ENCODE measurements at places on chromosomes 16 and 17. TPM values are rescaled to one million over a fixed set of nuclear protein-coding genes. Genes with fewer than 3 reads are reported as not detected.

Gene TP53TG3
- total RNA-seq = not detected

Gene ANKRD13B
- total RNA-seq = 1.3 TPM

Gene OR1A1
- not detected for total RNA-seq

Gene IGSF6
- 2.8 TPM for total RNA-seq

Gene SLC2A4
- total RNA-seq = 0.48 TPM

All from left lobe of liver (tissue), 2 donors.